ENCODE measurements at places on chromosomes 12 and 14. TPM values are rescaled to one million over a fixed set of nuclear protein-coding genes. Genes with fewer than 3 reads are reported as not detected.

GRCh38 chr12:108312693-108313189 lies 26.4 kb downstream of the CMKLR1 start:
- DNase-seq, result no peak

Gene LRTM2
- 0.42 TPM for total RNA-seq

GRCh38 chr14:77822741-77823140 lies 22.8 kb downstream of the ADCK1 start:
- DNase-seq, result no peak

- DNase-seq, result no peak
These were observed 44.7 kb downstream of the FERMT2 start for GRCh38 chr14:52906141-52906601.

DNA sequence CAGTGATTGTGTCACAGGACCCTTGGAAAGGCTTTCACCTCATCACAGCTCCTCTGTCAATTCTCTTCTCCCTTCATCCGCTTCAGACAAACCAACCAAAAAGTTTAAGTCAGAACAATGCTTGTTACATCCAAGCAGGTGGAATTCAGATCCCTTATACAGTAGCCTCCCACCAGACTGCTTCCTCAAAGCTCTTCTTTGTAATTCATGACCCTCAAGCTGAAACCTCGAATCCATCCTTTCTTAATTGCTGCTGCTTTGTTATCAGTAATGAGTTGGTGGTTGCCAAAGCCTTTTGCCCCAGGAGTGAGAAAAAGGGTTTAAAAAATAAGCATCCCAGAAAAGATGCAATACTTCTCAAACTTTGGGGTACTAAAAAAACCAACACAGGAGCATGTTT lies 9.5 kb downstream of the BEST3 start:
- DNase-seq, result peak; percentile 39

DNA sequence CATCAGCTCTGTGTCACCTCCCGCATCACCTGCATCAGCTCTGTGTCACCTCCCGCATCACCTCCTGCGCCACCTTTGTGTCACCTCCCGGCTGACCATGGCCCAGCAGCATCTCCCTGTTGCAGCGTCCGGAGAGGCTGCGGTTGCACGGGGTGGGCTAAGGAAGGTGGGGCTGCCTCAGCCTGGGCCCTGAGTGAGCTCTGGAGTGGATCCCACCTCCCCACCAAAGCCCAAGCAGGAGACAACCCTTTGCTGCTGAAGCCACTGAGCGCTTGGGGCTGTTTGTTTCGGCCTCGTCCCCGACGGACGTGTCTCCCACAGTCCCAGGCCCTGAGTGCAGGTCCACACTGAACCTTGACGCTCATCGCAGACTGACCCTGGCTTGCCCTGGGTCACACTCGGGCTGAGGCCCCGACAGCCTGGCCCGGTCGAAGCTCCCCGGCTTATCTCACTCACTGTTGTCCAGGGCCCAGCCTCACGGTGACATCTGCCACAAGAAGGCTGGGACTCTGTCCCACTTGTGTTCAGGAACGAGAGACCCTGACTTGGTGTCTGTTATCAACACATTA lies 12.2 kb downstream of the TMEM121 start:
- peak; percentile 36 for DNase-seq

Gene KICS2
- total RNA-seq, result 12.5 TPM

Gene MYL2
- total RNA-seq, result not detected

DNA sequence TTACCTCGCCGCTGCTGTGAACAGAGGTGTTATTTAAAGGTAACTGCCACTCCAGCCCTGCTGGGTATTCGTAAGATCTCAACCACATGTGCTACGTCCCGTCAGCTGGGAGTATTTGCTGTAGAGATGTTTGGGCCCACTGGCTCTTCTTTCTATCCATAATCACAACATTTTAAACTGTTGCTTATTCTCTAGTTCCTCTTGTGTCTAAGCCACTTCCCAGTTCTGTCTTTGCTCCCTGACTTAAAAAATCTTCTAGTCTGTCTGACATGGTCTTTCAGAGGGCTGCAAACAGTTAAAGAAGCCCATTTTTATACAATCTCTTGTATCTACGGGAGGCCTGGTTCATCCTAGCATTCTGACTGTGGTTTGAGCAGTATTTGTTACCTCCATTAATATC lies 33.2 kb upstream of the HELB start:
- no peak for DNase-seq

GRCh38 chr12:94641283-94641682 lies 9.1 kb downstream of the TMCC3 start:
- no peak for DNase-seq

- no peak for DNase-seq
These were observed 9.1 kb upstream of the BLTP3B start for GRCh38 chr12:100151769-100152168.

Gene RDH16
- total RNA-seq, result 0.66 TPM

DNA sequence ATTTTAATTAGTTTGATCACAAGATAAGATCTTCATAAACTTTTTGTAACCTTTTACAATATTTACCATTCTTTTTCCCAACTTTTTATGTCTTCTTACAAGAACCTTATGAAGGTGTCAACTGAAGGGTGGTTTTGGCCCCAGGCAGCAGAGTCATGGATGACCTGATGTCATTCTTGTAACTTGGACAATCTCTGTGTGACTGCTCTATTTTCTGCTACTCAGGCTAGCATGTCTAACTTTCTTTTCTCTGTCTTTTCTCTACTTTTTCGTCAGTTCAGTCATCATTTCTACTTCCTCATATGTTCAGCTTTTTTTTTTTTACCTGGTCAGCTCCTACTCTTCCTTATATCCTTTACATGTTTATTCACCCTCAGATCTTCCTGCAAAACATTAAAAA lies 150.7 kb upstream of the PTPRQ start:
- DNase-seq, result no peak

Gene AICDA
- not detected for total RNA-seq

GRCh38 chr12:24810378-24810777 lies 138.5 kb downstream of the BCAT1 start:
- no peak for DNase-seq

- DNase-seq, result no peak
These were observed 46.6 kb downstream of the CFAP251 start for GRCh38 chr12:121964813-121965643.

Gene CCDC177
- total RNA-seq, result 0.17 TPM

DNA sequence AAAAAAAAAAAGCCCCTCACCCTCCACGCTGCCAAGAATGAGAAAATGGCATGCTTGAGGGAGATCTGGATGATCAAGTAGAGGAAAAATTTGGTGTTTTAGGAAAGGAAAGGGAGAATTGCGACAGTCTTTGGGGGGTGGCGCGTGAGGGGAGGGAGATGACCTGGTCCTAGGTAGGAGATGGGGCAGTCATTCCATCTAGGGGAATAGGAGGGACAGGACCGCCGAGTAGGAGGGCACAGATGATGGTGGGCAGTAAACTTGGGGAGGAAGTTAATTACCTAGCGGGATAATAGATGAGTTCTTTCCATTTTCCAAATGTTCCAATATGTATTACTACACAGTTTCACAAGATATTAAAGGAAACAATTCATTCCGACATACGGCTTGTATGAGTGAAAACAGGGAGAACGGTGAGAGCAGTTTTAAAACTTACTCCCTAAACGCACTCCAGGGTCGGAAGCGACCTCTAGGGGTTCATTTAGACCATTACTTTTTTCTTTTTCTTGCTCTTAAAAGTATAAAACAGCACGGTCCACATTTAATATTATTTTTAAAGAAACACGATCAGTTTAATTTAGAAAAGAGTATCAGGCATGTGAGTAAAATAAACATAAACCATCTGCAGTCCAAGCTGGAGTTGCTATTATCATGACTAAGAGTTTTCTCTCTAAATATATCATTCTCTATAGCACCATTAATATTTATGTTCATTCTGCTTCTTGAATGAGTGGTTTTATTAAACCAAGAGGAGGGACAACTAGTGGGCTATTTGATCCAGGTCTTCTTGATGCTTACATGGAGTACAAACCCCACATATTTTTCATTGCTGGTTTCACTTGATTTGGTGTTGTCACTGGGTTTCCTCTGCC lies 3.0 kb upstream of the FNTB start:
- peak; percentile 81 for DNase-seq

Gene HOXC12
- total RNA-seq, result not detected

Gene HOXC5
- total RNA-seq, result not detected

DNA sequence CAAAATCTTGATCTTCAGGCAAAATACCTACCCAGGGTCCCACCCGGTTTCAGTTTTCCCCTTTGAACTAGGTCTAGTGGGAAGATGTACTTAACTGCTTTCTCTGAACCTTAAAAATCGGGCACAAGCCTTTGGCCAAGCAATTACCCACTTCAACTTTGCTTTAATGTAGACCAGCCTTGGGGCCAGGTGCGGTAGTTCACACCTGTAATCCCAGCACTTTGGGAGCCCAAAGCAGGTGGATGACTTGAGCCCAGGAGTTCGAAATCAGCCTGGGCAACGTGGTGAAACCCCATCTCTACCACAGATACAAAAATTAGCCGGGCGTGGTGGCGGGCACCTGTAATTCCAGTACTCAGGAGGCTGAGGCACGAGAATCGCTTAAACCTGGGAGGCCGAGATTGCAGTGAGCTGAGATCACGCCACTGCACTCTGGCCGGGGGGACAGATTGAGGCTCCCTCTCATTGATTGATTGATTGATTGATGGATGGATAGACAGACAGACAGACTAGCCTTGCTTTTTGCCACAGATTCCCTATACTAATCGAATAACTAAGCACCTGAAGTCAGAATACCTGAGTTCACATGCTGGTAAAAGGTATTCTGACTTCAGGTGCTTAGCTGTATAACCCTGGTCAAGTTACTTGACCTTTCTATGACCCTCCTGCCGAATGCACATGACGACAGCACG lies 1.9 kb downstream of the CLIP1 start:
- no peak for DNase-seq

- DNase-seq, result no peak
These were observed 12.4 kb downstream of the MED21 start for GRCh38 chr12:27034607-27035293.

DNA sequence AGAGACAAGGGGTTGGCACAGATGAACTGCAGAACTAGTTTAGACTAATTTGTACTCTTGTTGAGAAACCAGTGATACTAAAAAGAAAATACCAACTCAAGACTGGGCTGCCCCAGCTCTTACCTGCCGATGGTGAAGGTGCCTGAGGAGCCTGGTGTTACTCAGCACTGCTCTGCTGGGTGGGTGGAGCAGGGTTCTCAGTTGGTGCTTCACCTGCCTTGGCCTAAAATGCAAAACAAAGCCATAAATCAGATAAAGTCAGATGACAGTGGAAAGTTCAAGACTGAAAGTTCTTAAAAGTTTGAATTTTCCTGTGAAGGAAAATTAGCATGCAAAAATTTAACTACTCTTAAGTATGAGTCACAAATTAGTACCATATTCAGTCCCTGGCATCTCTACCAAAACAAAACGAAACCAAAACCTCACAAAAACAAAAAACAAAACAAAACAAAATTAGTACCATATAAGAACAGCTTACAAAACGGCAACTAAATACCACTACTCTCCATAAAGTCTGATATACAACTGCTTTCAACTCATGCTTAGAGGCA lies 21.9 kb downstream of the YBX3 start:
- no peak for DNase-seq

Gene RNU7-1
- not detected for total RNA-seq

Measured in H7 (cell line).